ENCODE measurements at places on chromosomes 2 and 18. TPM values are rescaled to one million over a fixed set of nuclear protein-coding genes. Genes with fewer than 3 reads are reported as not detected.

GRCh38 chr2:8514796-8515758 lies 166.8 kb upstream of the ID2 start:
- peak overlapping the region; percentile 92 for H3K27ac ChIP-seq
- no peak overlapping the region for H3K4me3 ChIP-seq
- no peaks in the 10 kb centered on the region for H3K27me3 ChIP-seq
- H3K4me1 ChIP-seq, result peaks cover 99% of the 10 kb centered on the region
- no peaks in the 10 kb centered on the region for H3K36me3 ChIP-seq

PIAS2 gene
- 50.0 TPM for total RNA-seq

GRCh38 chr2:236403811-236404210 lies 139.6 kb upstream of the ASB18 start:
- no peak overlapping the region for H3K4me3 ChIP-seq
- no peak overlapping the region for H3K27ac ChIP-seq
- H3K36me3 ChIP-seq, result no peaks in the 10 kb centered on the region
- DNase-seq, result no peak
- no peaks in the 10 kb centered on the region for H3K27me3 ChIP-seq

- H3K4me3 ChIP-seq, result no peak overlapping the region
- H3K36me3 ChIP-seq, result no peaks in the 10 kb centered on the region
- no peaks in the 10 kb centered on the region for H3K27me3 ChIP-seq
- peak overlapping the region; percentile 49 for H3K27ac ChIP-seq
- peaks cover 41% of the 10 kb centered on the region for H3K4me1 ChIP-seq
Observed at GRCh38 chr18:45664824-45665763, 49.8 kb downstream of the SLC14A2 start.

All from natural killer cell (primary cell).